ENCODE measurements at places on chromosomes 1 and 21.

DNA sequence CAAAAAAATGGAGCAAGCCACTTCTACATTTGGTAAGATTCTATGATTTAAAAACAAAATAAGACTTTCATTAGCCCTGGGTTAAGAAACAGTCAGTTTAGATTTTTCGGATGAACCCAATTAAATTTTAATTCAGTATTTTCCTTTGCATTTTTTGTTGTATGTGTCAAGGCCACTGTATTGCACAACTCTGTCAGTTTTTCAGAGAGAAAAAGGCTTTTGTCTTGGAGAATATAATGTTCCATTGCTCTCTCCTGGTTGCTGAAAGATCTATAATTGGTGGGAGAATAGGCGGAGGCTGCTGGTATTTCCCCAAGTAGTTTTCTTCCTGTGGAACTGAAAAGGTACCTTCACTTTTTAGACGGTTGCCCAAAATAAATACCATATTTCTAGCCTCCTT, 84.6 kb downstream of the NEGR1 start:
- no peak for DNase-seq

- DNase-seq: no peak
Observed at GRCh38 chr1:4653328-4653660, 1.1 kb upstream of the AJAP1 start.

DNA sequence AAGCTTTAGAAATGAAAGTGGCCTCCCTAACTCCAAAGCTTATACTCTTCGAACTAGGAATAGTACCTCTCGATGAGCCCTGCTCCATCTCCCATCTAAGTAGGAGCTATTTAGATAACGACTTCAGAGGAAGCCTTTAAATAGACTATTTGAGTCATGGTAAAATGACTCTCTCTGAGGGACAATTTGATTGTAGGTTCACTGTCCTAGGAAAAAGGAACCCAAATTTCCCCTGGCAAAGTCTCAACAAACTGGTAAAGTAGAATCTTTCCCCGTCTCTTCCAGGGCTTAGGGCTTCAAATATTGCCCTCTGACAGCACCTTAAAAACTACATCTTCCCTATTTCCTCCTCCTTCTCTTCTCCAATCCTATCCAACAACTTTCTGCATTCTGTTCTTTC, 2.0 kb upstream of the FCER1A start:
- DNase-seq: no peak

GRCh38 chr1:245211035-245211749, 56.4 kb downstream of the KIF26B start:
- DNase-seq: no peak

GRCh38 chr21:21262048-21262447, 263.8 kb downstream of the NCAM2 start:
- no peak for DNase-seq
